ENCODE measurements at places on chromosomes 4 and X.
A peak's percentile ranks its signal among the peaks of the same experiment; 100 is the strongest.

DNA sequence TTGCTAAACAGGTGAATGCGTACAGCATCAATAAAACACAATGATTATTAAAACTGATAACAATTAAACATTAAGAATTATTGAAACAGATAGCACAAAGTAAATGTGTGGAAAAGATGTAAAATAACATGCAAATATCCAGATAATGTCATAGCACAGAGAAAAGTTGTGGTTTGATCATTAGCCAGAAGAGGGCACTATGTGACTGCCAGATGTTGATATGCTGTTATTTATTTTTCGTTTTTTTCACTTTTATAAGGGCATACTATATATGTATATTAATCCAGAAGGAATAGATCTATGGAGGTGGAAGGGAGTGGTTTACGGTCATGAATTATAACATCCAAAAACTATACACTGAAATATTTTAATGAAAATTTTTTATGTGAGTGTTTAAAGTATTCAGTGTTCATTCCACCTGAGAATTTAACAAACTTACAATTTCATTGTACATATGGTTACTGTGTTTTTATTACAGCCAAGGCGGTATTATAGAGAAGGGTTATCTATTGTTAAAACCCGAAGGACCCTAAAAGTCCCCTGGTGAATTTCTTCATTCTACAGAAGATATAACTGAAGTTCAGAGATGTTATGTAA lies 211.9 kb upstream of the UGT8 start:
- peak; percentile 58 for DNase-seq

DNA sequence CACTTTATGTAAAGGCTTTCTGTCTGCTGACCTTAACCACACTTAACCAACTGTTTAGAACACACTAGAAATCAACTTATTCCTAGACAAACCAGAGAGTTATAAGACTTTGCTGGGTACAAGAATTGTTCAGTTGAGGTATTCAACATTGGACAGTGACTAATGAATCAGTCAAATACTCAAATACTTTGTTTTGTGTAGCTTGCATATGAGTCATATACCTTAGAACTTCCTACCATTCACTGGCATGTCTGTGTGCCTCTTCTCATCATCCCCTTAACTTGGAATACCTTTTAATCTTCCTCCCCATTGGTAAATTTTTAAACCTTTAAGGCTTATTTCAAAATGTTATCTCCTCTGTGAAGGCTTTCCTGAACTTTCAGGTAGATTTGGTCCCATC lies 708.8 kb upstream of the GRIA3 start:
- DNase-seq, result no peak

- DNase-seq, result no peak
Measured at GRCh38 chr4:155119006-155119405, 89.4 kb upstream of the NPY2R start.

DNA sequence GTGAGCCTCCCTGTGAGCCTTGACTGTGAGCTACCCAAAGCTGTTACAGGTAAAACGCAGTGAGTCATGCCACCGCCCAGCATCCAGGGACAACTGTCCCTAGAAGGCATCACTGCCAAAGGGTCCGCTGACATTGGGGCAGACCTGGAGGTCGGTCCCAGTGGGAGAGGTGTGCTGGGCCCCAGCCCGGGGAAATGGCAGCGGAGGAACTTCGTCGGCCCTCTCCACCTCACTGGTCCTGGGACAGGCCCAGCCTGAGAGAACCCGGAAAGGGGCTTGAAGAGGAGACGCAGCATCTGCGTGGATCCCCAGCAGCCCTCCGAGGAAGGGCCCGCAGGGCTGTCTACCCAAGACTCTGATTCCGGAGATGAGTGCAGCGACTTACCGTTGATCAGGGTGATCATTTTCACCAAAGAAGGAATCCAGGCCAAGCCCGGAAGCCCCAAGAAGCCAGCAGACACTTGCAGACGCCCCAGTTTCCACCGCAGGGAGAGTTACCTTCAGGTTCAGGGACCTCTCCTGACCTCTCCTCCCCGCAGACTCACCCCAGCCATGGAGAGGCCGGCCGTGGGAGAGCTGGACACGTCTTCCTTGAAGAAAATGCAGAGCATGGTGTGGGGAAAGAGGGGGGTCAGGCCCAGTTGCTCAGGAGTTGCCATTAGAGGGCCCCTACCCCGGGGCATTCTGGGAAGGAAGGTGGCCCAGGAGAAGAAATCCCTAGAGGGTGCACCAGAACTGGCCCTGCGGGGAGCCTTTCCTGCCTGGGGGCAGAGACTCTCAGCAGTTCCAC lies 51.2 kb downstream of the CXorf49B start:
- no peak for DNase-seq

- DNase-seq, result peak; percentile 54
Measured at GRCh38 chr4:186067757-186068385, 1.1 kb upstream of the TLR3 start.

GRCh38 chrX:57667010-57667409 lies 13.1 kb downstream of the NLRP2B start:
- no peak for DNase-seq

- DNase-seq, result no peak
Measured at GRCh38 chr4:10667701-10668326, 16.8 kb downstream of the CLNK start.

GRCh38 chrX:85611926-85612325 lies 232.5 kb upstream of the POF1B start:
- no peak for DNase-seq

Data from kidney glomerular epithelial cell (primary cell).